Activated CD4-positive, alpha-beta memory T cell treated with anti-CD3 and anti-CD28 coated beads, Interleukin-2, amount 10 ng/mL, durations not matched to agents 7 days and 5 days (primary cell): ENCODE measurements at places on chromosomes 2 and 18.

DNA sequence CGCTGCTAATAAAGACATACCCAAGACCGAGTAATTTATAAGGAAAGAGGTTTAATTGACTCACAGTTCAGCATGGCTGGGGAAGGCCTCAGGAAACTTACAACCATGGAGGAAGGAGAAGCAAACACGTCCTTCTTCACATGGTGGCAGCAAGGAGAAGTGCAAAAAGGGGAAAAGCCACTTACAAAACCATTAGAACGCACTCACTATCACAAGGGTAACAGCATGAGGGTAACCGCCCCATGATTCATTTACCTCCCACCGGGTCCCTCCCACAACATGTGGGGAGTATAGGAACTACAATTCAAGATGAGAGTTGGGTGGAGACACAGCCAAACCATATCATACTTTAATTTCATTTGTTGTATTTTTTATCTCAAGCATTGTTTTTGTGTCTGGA is 67.5 kb downstream of the ATP9B start:
- H3K36me3 ChIP-seq: peaks cover 18% of the 10 kb centered on the region
- H3K4me3 ChIP-seq: no peak overlapping the region
- DNase-seq: no peak
- H3K27ac ChIP-seq: no peak overlapping the region
- no peaks in the 10 kb centered on the region for H3K27me3 ChIP-seq
- peaks cover 2% of the 10 kb centered on the region for H3K4me1 ChIP-seq

GRCh38 chr2:153645599-153645998 is 167.0 kb upstream of the RPRM start:
- no peaks in the 10 kb centered on the region for H3K4me1 ChIP-seq
- DNase-seq: no peak
- H3K4me3 ChIP-seq: no peak overlapping the region
- no peak overlapping the region for H3K27ac ChIP-seq
- H3K27me3 ChIP-seq: no peaks in the 10 kb centered on the region

DNA sequence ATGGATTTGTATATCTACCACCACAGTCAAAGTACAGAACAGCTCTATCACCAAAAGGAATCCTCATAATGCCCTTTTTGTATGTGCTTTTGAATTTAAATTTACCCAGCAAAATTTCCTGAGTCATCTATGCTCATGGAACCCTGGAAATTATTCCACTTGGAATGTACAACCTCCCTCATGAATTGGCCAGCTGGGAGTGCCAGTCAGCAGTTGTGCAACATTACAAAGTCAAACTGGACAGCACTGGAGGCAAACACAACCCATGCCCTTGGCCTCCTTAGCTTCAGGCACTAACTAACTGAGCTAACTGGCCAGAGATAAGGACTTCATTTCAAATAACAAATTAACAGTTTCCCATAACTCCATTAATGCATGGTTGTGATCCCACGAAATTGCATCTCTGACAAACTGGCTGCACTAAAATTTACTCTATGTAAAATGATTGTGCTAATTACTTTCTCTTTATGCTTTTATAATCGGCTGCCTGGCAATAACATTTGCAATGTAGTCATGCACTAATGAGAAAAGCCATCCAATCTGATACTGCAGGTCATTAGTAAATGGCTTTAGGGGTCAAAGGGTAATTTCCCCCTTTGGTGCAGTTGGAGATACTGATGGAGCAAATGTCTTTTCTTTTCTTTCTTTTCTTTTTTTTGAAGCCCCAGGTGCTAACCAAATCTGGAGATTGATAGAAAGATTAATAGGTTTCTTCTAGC is 270.5 kb downstream of the ACTR3 start:
- H3K27ac ChIP-seq: no peak overlapping the region
- no peak for DNase-seq
- no peak overlapping the region for H3K4me3 ChIP-seq
- no peaks in the 10 kb centered on the region for H3K27me3 ChIP-seq
- H3K36me3 ChIP-seq: no peaks in the 10 kb centered on the region

DNA sequence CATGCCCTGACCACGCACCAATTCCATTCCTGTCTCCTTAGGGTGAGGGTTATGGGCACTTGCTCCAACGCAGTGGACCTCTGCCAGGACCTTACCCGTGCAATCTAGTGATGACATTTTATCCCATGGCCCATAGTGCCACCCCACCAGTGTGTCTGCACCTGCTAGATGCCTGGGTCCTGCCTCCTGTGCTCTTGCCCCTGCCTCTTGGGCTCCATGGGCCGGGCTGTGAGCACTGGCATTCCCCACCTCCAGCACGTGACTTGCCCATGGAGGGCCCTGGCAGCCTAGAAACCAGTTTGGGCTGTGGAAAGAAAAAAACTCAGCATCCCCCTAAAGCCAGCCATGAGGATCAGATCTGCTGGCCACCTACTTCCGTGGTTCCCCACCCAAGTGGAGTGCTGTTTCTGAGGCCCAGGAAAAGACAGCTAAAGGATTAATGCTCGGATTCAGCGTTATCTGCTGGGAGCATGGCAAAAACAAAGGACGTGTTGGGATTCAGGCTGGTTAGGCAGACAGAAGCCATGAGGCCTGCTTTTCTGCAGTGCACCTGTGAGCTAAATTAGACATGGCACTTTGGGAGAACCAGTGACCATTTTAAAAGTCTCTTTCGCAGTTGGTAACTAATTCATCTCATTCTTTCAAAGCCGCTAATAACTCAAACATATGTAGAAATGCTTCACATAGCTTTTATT is 129.2 kb downstream of the ALPK2 start:
- H3K27ac ChIP-seq: no peak overlapping the region
- no peaks in the 10 kb centered on the region for H3K36me3 ChIP-seq
- H3K27me3 ChIP-seq: peaks cover 26% of the 10 kb centered on the region
- no peak for DNase-seq

DNA sequence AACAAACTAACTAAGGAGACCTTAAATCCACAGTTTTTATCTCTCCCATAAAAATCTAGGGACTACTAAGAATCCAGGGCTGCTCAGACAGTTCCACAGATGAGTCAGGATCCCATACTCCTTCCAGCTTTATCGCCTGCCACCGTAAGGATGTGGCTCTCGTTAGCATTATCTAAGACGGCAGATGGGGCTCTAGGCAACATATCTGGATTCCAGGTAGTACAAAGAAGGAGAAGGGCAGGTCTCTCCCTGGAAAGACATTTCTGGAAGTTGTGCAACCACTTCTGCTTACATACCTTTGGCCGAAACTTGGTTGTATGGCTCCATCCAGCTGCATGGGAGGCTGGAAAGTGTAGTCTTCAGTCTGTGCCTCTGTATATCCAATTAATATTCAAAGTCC is 149.4 kb downstream of the SP3 start:
- peaks cover 9% of the 10 kb centered on the region for H3K27me3 ChIP-seq
- DNase-seq: no peak
- H3K36me3 ChIP-seq: no peaks in the 10 kb centered on the region
- H3K4me3 ChIP-seq: no peak overlapping the region
- no peak overlapping the region for H3K27ac ChIP-seq

- H3K4me3 ChIP-seq: no peak overlapping the region
- no peak overlapping the region for H3K27ac ChIP-seq
- H3K36me3 ChIP-seq: no peaks in the 10 kb centered on the region
- no peak for DNase-seq
- H3K27me3 ChIP-seq: peaks cover 37% of the 10 kb centered on the region
- H3K4me1 ChIP-seq: no peaks in the 10 kb centered on the region
Measured at GRCh38 chr2:233672886-233673285, 1.2 kb downstream of the UGT1A9 start.

GRCh38 chr2:172168917-172169346 is 66.2 kb upstream of the DLX2 start:
- no peak overlapping the region for H3K27ac ChIP-seq
- peaks cover 8% of the 10 kb centered on the region for H3K4me1 ChIP-seq
- peaks cover 32% of the 10 kb centered on the region for H3K27me3 ChIP-seq
- H3K36me3 ChIP-seq: no peaks in the 10 kb centered on the region
- H3K4me3 ChIP-seq: no peak overlapping the region

GRCh38 chr2:118710481-118710880 is 137.0 kb downstream of the EN1 start:
- no peaks in the 10 kb centered on the region for H3K4me1 ChIP-seq
- H3K27ac ChIP-seq: no peak overlapping the region
- H3K27me3 ChIP-seq: no peaks in the 10 kb centered on the region
- no peak for DNase-seq

- H3K36me3 ChIP-seq: peaks cover 69% of the 10 kb centered on the region
- no peaks in the 10 kb centered on the region for H3K27me3 ChIP-seq
- DNase-seq: no peak
- H3K27ac ChIP-seq: no peak overlapping the region
Measured at GRCh38 chr2:218644721-218645120, 14.7 kb downstream of the ZNF142 start.

GRCh38 chr2:80075719-80076118 is 228.8 kb downstream of the LRRTM1 start:
- no peak overlapping the region for H3K4me3 ChIP-seq
- H3K36me3 ChIP-seq: no peaks in the 10 kb centered on the region
- no peaks in the 10 kb centered on the region for H3K27me3 ChIP-seq
- H3K27ac ChIP-seq: no peak overlapping the region
- no peak for DNase-seq

- H3K4me1 ChIP-seq: no peaks in the 10 kb centered on the region
- H3K27me3 ChIP-seq: no peaks in the 10 kb centered on the region
- no peak for DNase-seq
- H3K27ac ChIP-seq: no peak overlapping the region
- H3K36me3 ChIP-seq: peaks cover 2% of the 10 kb centered on the region
Measured at GRCh38 chr18:48571639-48572384, 33.0 kb downstream of the CTIF start.

GRCh38 chr2:19114754-19115231 is 243.6 kb downstream of the OSR1 start:
- no peak overlapping the region for H3K4me3 ChIP-seq
- H3K27ac ChIP-seq: no peak overlapping the region
- no peaks in the 10 kb centered on the region for H3K27me3 ChIP-seq
- no peaks in the 10 kb centered on the region for H3K36me3 ChIP-seq
- DNase-seq: no peak
- H3K4me1 ChIP-seq: no peaks in the 10 kb centered on the region

DNA sequence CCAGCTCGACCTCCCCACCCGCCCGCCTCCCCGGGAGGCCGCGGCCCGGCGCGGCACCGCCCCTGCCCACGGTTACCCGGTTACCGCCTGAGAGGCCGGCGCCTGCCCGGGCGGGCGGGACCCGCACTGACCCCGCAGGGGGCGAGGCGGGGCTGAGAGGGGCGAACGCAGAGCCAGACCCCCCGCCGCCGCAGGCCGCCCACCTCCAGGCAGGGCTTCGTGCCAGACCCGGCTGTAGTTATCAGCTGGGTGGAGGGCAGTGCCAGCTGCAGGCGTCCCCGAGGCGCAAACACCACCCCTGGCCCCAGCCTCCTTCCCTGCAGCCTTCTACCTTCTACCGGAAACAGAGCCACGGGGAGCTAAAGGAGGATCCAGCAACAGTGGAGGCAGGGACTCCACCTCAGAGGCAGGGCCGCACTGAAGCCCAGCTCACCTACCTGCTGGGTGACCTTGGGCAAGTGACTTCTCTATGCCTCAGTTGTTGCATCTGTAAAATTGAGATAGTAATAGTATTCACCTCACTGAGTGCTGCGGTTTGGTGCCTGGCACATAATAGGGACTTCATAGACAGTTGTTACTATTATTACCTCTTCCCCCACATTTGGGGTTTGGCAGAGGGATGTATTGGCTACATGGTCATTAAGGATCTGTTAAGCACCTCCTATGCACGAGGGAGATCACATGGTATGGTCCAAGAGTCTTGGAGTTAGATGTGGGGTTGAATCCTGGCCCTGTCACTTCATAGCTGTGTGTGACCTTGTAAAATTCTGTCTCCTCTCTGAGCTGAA is 231.6 kb upstream of the SMAD2 start:
- no peak for DNase-seq
- no peak overlapping the region for H3K27ac ChIP-seq
- peak overlapping the region; percentile 64 for H3K4me3 ChIP-seq
- H3K36me3 ChIP-seq: no peaks in the 10 kb centered on the region
- peaks cover 25% of the 10 kb centered on the region for H3K4me1 ChIP-seq

- no peak for DNase-seq
- no peak overlapping the region for H3K4me3 ChIP-seq
- peaks cover 6% of the 10 kb centered on the region for H3K27me3 ChIP-seq
- no peaks in the 10 kb centered on the region for H3K36me3 ChIP-seq
- no peaks in the 10 kb centered on the region for H3K4me1 ChIP-seq
- H3K27ac ChIP-seq: no peak overlapping the region
Measured at GRCh38 chr2:23322567-23323197, 62.3 kb upstream of the KLHL29 start.

DNA sequence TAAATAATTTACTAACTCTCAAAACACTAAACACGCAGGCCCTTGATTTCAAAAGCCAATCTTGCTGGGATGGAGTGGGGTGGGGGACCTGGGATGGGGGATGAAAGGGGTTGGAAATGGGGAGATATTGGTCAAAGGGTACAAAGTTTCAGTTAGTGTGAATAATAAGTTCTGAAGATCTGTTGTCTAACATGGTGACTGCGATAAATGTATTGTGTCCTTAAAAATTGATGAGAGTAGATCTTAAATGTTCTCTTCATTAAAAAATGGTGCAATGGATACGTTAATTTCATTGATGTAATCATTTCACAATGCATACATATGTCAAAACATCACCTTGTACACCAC is 505 bp upstream of the ACYP2 start:
- no peak for DNase-seq
- H3K4me3 ChIP-seq: peak overlapping the region; percentile 92
- peaks cover 24% of the 10 kb centered on the region for H3K4me1 ChIP-seq
- peak overlapping the region; percentile 97 for H3K27ac ChIP-seq
- H3K27me3 ChIP-seq: no peaks in the 10 kb centered on the region
- peaks cover 26% of the 10 kb centered on the region for H3K36me3 ChIP-seq

DNA sequence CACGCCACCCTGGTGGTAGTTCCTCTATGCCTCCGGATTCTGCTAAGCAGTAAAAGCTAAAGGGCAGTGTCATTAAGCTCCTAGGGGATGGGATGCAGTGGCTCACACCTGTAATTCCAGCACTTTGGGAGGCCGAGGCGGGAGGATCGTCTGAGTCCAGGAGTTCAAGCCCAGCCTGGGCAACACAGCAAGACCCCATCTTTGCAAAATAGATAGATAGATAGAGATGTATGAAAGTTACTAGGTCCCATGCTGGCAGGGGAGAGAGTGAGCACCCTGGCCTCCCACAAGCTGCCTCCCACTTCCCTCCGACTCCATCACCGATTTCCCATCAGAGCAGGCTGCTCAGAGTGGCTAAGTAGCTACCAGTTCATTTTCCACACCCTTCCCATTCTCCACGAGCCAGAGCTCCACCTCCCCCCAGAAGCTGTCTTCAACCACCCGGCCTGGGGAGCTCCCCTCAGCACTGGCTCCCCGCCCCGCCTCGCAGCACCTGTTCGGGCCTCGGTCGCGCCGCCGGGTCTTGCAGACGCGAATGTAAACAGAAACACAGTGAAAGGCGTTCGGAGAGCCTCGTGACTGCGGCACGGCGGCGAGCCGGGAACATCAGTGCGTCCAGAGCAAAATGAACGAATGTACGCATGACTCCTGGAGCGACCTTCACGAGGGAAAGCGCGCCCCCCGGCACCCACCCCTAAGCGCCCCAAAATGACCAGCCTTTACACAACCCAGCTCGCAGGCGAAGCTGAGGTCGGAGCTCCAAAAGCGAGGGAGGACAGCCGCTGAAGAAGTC is 598 bp upstream of the CEP68 start:
- peaks cover 59% of the 10 kb centered on the region for H3K4me1 ChIP-seq
- H3K36me3 ChIP-seq: peaks cover 6% of the 10 kb centered on the region
- H3K27me3 ChIP-seq: peaks cover 7% of the 10 kb centered on the region
- peak overlapping the region; percentile 94 for H3K4me3 ChIP-seq

- peaks cover 38% of the 10 kb centered on the region for H3K4me1 ChIP-seq
- no peaks in the 10 kb centered on the region for H3K27me3 ChIP-seq
- peaks cover 16% of the 10 kb centered on the region for H3K36me3 ChIP-seq
- H3K27ac ChIP-seq: no peak overlapping the region
- no peak overlapping the region for H3K4me3 ChIP-seq
- DNase-seq: no peak
Measured at GRCh38 chr2:8534729-8535468, 147.0 kb upstream of the ID2 start.
